ENCODE measurements at places on chromosomes 4 and X. TPM values are rescaled to one million over a fixed set of nuclear protein-coding genes. Genes with fewer than 3 reads are reported as not detected.

Gene STATH
- not detected for total RNA-seq

Gene FANCB
- total RNA-seq = 6.7 TPM

Gene UGT2B11
- total RNA-seq = not detected

Gene COX7B2
- total RNA-seq = not detected

Gene GRPR
- not detected for total RNA-seq

Gene UGT2B15
- not detected for total RNA-seq

Gene MAGEA9B
- total RNA-seq = 0.93 TPM

Gene RAB9B
- 0.68 TPM for total RNA-seq

Gene IL15
- total RNA-seq = 3.4 TPM

Gene MID1
- 17.2 TPM for total RNA-seq

Gene BEND4
- 1.2 TPM for total RNA-seq

Gene GPRASP2
- total RNA-seq = 11.7 TPM

Gene USP51
- 0.57 TPM for total RNA-seq

Gene F8
- total RNA-seq = 0.33 TPM

Gene PDGFC
- 52.3 TPM for total RNA-seq

Gene WNK3
- total RNA-seq = 0.02 TPM

Gene F8A2
- not detected for total RNA-seq

Gene NAP1L2
- 0.80 TPM for total RNA-seq

Gene CRMP1
- not detected for total RNA-seq

Gene KLHL4
- 8.5 TPM for total RNA-seq

Gene SH3RF1
- total RNA-seq = 9.0 TPM

Gene MAB21L2
- total RNA-seq = not detected

Gene RNF150
- 0.37 TPM for total RNA-seq

Gene ETDA
- not detected for total RNA-seq

Gene PLK4
- 57.3 TPM for total RNA-seq

Gene NHS
- 5.4 TPM for total RNA-seq

Gene ANK2
- 11.6 TPM for total RNA-seq

Gene GAGE1
- total RNA-seq = 40.0 TPM

Gene NXF3
- total RNA-seq = 0.85 TPM

Data from HT1080 (cell line).